ENCODE measurements at places on chromosomes 7 and 10.

DNA sequence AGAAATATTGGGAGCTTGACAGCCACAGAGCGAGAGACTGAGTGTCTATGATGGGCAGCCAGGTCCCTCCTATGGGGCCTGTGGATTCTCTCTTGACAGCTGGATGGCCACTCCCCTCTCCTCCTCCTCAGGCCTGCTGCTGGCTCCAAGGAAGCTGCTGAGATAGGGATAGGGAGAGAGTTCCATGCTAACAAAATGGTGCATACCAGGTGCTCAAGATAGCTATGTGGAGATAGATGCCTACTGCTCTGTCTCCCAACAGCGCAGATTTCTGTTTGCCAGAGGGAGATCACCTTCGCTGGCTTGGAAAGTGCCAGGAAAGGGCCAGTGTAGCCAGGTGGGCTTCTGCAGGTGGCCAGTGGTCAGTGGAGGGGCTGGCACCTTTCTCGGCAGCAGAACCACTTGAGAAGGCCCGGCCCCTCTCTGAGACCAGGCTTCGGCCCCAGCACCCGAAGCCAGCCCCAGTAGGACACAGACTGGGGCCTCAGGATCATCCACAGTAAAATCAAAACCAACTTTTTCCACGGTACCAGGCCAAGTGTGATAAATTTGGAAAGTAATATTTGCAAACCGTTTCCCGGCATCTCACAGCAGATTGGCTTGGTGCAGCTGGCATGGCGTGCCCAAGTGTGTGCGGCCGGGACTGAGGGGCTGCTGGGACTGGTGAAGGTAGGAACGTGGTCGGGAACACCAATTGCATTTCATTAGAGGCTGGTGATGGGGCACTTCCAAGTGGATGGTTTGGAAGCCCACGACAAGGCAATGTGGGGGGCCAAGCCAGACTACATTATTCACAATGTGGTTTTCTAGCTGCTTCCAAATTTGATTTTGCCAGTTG is 139.6 kb downstream of the PTPN20 start:
- no peak for DNase-seq

DNA sequence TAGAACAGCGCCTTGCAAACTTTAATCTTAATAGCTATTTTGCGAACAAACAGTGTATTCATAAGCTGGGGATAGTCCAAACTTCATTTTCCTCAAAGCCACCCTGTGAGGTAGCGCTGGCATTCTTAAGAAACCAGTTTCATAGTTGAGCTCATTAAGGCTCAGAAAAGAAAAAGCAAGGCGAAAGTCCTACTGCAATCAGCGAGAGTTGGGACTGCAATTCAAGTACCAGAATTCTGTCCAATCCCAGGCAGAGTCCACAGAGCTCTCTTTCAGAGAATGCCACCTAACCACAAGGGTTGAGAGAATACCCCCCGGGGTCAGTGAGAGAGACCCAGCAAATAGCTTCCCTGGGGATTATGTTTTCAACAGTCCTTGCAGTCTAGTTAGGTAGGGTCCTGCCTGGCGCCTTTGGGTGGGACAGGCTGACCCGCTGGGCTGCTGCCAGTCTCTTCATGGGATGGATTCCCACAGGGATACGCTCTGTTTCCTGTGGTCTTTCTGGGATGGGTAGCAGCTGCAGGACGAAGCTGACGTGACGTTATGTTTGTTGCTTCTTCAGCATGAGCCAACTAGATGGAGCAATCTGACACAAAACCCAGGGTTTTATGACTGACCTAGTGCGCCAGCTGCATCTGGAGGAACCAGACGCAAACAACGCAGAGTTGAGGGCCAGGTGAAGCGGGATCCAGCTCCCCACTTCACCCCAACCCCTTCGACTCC is 16.0 kb downstream of the BMPER start:
- DNase-seq, result no peak

GRCh38 chr10:31945392-31945791 is 16.8 kb upstream of the ARHGAP12 start:
- DNase-seq, result no peak

GRCh38 chr10:94851263-94851662 is 87.2 kb upstream of the CYP2C9 start:
- no peak for DNase-seq

DNA sequence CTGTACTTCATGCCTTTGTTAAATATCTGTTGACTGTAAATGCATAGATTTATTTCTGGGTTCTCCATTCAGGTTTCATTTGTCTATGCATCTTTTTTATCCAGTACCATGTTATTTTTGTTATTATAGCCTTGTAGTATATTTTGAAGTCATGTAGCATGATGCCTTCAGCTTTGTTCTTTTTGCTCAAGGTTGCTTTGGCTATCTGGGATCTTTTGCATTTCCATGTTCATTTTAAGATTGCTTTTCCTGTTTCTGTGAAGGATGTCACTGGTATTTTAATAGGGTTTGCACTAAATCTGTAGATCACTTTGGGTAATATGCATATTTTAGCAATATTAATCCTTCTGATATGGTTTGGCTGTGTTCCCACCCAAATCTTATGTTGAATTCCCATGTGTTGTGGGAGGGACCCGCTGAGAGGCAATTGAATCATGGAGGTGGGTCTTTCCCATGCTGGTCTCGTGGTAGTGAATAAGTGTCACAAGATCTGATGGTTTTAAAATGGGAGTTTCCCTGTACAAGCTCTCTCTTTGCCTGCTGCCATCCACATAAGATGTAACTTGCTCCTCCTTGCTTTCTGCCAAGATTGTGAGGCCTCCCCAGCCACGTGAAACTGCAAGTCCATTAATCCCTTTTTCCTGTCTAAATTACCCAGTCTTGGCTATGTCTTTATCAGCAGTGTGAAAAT is 302.8 kb upstream of the SEMA3C start:
- no peak for DNase-seq

- DNase-seq, result peak; percentile 79
Observed at GRCh38 chr7:73560109-73560835, 2.8 kb upstream of the BCL7B start.

GRCh38 chr10:58609532-58610150 is 97.0 kb downstream of the BICC1 start:
- DNase-seq, result no peak

- DNase-seq, result no peak
Observed at GRCh38 chr10:34768261-34768971, 46.7 kb downstream of the PARD3 start.

GRCh38 chr10:94287336-94287735 is 75.4 kb downstream of the NOC3L start:
- no peak for DNase-seq

- DNase-seq, result no peak
Observed at GRCh38 chr10:104574838-104575237, 66.3 kb upstream of the SORCS3 start.

- no peak for DNase-seq
Observed at GRCh38 chr7:365593-365992, 75.6 kb downstream of the FOXL3 start.

- DNase-seq, result no peak
Observed at GRCh38 chr7:24555184-24555583, 18.1 kb upstream of the PALS2 start.

- no peak for DNase-seq
Observed at GRCh38 chr7:115009139-115009538, 87.2 kb downstream of the MDFIC start.

DNA sequence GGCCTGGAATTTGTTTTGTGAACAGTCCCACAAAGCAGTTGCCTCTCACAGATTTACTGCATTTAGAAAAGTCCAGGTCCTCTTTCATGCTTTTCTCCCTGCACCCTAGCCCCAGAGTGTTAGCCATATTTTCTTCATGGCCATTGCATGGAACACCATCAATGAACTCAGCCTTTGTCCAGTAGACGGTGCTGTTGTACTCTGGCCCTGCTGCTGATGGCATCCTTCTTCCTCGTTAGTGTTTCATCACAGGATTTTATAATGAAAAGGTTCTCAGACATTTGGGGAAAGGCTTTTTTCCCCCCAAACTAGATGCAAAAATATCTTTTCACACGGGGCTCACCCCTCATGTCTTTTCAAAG is 93.0 kb upstream of the SLC25A13 start:
- DNase-seq, result peak; percentile 31

DNA sequence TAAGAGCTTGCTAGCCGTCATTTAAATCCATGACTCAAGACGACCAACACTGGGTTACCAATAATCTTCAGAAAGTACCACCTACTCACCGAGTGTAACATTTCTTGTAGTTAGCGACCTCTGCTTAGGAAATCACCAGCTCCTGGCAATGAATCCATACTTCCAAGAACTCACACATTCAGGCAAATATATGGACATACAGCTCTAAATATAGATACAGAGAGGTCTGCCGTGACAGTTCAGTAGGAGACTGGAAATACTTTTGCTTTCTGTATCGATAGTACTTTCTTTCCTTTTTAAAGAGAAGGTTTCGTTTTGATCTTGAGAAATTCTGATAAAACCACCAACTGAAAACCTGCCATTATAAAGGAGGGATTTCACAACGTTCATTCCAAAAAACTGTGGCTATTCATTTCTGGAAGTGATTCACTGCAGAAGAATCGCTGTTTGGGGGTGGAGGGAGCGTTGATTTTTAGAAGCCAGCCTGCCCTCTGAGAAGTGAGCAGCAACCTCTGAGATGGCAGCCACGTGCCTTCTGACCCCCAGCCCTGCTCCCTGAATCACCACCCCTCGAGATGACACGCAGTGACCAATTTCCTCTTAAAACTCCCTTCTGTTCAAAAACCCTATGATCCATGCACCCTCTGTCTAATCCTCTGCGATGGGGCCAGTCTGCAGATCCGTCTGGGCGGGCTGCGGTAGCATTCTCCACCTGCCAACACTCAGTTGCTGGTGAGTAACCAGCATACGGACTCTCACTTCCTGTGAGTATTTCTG is 179.0 kb upstream of the KLF14 start:
- peak; percentile 100 for DNase-seq

All from ACHN (cell line).